Kidney capillary endothelial cell (primary cell): ENCODE measurements at places on chromosomes 11 and 22.

- DNase-seq = no peak
Observed at GRCh38 chr11:118843565-118843964, 40.1 kb upstream of the CXCR5 start.

- no peak for DNase-seq
Observed at GRCh38 chr22:30876221-30876751, 92.3 kb downstream of the MORC2 start.

GRCh38 chr11:34267013-34267412 is 90.8 kb downstream of the ABTB2 start:
- DNase-seq = no peak

DNA sequence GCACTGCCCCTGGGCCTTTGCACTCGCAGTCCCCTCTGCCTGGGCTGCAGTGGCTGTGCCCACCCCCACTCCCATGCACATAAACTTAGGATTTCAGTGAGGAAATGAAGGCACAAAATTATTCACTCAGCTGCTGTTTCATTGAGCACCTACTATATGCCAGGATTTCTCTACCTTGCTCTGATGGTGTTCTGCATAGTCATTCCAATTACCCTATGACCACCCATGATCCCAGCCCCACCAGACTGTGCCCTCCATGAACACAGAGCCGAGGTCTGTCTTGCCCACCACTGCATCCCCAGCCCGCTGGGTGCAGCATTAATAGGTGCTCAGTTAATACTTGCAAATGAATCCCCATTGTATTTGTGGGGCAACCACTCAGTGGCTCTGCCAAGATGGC is 10.9 kb downstream of the CYTH4 start:
- no peak for DNase-seq

- no peak for DNase-seq
Observed at GRCh38 chr11:134656861-134657540, 245.0 kb upstream of the B3GAT1 start.

GRCh38 chr11:66068923-66069714 is 953 bp upstream of the PACS1 start:
- DNase-seq = no peak

- DNase-seq = peak; percentile 59
Observed at GRCh38 chr11:61297746-61298145, 2.6 kb upstream of the VWCE start.

- DNase-seq = no peak
Observed at GRCh38 chr11:1508986-1509385, 22.4 kb upstream of the MOB2 start.

- DNase-seq = no peak
Observed at GRCh38 chr11:75994616-75995015, 179.6 kb downstream of the UVRAG start.

DNA sequence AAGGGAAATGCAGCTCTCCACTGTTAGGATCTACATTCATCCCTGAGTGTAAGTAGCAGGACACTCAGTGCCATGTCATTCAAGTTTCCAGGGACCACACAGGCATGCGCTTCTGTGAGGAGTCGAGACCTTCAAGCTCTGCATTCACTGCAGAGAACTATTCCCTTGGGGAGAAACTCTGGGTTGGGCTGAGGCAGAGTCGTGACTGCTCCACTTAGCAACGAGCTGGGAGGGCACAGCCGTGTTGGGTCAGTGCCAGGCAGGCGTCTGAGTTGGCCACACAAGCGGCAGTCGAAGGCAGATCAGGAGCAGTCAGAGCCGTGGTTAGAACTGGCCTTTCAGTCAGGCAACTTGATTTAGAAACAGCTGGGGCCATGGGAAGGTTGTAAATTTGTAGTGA is 14.7 kb downstream of the MPEG1 start:
- DNase-seq = no peak

DNA sequence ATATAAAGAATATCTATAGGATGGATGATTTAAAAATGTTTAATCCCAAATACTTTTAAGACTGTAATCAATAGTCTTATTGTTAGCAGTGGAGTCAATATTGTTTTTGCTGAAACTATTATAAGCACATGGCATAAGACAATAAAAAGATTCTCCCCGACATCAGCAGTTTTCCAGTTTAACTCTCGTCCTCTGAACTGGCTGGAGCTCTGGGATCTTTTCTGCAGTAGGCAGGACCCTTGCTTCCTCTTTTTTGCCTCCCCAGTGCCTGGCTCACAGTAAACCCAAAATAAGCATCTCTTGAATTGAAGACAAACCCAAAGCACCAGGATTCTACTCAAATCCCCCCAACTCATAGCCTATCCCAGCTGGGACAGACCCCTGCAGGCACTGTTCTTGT is 32.9 kb downstream of the KCNJ1 start:
- DNase-seq = no peak

DNA sequence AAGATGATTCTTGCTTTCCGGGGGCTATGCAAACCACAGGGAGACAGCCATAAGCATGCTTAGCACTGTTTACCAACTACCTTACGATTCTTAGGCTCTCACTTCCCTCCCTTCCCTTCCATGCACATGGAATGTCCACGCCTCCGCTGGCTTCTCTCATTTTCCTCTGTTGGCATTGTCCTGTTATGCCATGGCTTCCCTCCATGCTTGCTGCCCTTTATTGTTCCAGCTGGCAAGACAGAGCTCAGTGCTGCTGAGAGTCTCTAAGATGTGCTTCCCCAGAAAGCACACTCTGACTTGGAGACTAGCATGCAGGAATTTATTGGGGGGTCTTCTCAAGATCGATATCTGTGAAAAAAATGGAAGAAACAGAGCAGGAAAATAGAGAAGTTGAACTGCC is 379.2 kb downstream of the NELL1 start:
- no peak for DNase-seq

- no peak for DNase-seq
Observed at GRCh38 chr11:40302669-40303068, 1156.8 kb downstream of the LRRC4C start.

DNA sequence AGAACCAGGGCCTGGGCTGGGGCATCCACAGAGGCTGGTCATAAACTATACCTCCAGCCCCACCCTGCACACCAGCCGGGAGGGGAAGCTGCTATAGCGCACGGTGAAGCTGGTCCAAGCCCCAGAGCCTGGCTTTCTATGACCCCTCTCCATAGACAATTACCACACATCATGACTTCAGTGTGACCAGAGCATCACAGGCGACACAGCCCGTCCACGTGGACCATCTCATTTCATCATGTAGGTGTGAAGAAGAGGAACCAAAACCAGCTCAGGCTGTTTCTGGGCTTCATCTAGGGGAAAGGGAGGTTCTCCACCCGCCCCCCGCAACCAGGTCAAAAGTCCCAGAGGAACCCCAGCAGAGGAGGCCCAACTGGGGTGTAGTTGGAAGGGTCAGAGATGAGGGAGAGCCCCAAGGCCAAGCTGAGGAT is 3.0 kb downstream of the CXCR5 start:
- DNase-seq = no peak

DNA sequence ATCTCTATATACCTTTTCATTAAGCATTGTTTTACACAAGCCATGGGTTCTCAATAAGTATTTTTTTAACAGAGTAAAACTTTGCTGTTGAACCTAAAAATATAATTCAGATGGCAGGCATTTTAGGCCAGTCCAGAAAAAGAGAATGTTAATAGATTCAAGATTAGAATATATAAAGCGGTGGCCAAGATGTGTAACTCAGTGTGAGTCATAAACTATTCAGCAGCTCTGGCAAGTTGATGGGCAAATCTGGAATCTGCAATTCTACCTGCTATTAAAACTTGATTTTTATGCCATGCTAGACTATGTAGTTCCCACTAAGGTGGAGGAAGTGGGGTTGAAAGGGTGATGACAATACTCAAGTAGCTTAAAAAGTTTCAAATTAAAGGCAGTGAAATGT is 45.4 kb downstream of the CASP12 start:
- DNase-seq = no peak
